Small intestine (tissue), 16 donors: ENCODE measurements at places on chromosomes 5 and 9. TPM values are rescaled to one million over a fixed set of nuclear protein-coding genes. Genes with fewer than 3 reads are reported as not detected.

The FOXI1 gene
- polyA plus RNA-seq, result 0.03 TPM

The TMEM141 gene
- polyA plus RNA-seq, result 148 TPM

The TNFSF8 gene
- polyA plus RNA-seq, result 0.43 TPM

DNA sequence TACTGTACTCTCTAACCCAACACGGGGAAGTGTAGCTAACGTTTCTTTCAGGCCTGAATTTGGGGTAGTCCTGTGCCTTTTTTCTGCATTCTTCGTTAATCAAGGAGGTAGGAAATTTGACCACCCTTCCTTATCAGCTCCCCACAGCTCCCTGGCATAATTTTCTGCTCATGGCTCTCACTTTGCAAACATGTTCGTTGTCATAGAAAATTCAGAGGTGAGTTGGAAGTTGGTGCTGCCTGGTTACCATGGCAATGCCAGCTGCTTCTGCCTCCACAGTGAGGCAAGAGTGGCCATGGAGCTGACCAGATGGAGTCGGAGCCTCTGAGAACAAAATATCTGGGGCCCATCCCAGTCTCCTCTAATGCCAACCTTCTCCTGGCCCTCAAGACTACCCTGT is 116.6 kb upstream of the BOD1 start:
- no peak for DNase-seq

DNA sequence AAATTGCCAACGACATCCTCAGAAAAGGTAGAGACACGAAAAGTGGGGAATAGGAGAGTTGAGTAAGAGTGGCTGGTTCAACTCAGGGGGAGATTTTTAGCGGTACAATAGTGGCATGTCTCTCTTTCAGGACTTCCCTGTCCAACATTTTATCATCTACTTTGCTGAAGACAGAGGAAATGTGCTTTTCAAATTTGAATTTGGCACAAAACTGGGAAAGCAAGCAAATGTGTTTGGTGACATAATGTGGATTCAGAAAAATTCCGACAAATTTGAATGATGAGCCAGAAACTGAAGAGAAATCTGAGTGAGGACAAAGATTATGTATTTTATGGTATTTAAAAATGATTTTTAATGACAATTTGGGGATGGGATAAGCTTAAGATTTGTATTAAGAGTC is 33.6 kb upstream of the ZNF608 start:
- DNase-seq, result no peak

DNA sequence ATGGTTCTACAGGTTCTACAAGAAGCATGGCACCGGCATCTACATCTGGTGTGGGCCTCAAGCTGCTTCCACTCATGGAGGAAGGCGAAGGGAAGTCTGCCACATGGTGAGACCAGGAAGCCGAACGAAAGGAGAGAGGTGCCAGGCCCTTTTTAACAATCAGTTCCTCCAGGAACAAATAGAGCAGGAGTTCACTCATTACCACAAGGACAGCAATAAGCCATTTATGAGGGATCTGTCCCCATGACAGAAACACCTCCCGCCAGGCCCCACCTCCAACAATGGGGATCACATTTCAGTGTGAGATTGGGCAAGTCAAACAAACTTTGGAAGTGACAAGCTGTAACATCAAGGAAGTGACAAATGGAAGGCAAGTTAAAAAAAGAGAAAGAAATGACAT is 95.5 kb upstream of the PTPN3 start:
- no peak for DNase-seq

DNA sequence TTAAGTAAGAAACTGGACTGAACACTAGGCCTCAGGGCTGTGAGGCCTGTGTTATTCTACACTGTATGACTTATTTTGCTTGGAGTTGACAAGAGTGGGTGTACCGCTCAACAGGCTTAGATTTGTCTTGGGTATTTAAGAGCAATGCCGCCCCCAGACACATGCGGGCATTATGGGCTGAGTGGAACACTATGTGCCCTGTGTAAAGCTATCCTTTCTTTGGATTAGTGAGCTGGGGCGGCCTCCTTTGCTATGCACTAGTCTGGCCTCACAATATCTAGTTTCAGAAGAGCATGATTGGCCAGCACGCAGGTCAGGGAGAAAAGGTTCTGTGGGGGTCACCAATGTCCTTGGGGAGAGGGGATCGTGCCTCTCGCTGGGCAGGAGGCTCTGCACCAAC is 206.3 kb upstream of the GDNF start:
- no peak for DNase-seq

- DNase-seq, result no peak
Measured at GRCh38 chr9:125766468-125767221, 19.5 kb downstream of the PBX3 start.

- DNase-seq, result peak; percentile 95
Measured at GRCh38 chr5:73183481-73183891, 10.5 kb downstream of the TMEM174 start.

DNA sequence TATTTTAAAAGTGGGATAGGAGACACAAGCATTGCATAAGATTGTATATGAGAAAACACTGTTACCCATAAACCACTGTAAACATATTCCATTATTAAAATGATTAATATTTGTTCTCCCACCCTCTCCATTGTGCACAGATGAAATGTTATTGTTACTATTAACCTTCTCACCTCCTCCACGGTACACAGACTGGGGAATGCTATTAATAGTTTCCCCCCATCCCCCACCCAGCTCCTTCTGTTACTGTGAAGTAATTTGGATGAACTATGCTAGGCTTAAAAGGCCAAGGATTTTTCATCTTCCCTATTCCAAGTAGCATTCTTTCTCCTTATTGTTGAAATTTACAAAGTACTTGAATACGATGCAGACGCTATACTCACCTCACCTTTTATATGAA is 91.4 kb downstream of the JAKMIP2 start:
- no peak for DNase-seq

GRCh38 chr5:14218897-14219573 is 75.9 kb downstream of the TRIO start:
- no peak for DNase-seq

DNA sequence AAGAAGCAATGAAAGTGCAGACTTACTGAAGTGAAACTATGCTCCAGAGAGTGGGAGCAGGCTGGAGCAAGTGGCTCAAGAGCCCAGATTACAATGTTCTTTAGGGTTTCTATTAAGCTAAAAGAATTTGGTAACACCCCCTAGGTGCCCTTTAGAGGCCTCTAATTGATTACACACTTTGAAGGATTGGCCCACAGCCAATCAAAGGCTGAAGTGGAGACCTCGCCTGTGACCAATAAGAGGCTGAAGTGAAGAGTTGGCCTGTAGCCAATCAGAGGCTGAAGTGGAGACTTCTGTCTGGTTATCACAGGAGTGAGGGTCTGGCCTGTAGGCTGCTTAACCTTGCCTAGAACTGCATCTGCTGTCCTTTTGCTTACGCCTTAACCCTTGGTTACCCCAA is 46.7 kb upstream of the SPATA31C2 start:
- no peak for DNase-seq

GRCh38 chr5:64874753-64875152 is 106.0 kb downstream of the CWC27 start:
- no peak for DNase-seq

DNA sequence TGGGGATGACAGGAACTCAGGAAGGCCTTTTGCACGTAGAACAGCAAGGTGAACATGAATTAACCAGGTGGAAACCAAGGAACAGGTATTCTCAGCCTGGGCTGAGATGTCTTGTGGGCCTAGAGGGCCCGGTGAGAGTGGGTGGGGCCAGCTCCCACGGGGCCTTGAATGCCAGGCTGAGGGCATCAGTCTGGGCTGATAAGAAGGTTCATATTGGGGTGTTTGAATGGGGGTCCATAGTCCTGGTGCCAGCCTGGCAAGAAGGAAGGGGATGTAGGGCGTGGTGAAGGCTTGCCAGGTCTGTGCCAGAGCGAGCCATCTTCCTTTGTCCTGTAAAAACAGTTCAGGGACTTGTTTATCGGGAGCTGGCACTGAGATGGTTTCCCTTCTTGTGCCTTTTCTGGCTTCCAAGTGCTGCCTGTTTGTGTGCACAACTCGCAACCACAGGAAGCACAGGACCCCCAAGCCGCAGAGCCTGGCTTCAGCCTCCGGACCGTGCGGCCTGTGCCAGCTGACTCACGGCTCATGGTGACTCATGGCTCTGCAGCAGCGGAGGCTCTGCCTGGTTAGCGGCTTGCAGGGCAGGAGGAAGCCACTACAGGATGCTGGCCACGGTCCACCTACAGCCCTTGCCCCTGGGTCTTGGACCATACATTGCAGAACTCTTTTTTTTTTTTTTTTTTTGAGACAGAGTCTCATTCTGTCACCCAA is 2.4 kb downstream of the CARD19 start:
- DNase-seq, result peak; percentile 28
